ENCODE measurements at places on chromosomes 5 and 9.
A peak's percentile ranks its signal among the peaks of the same experiment; 100 is the strongest.

- no peak for DNase-seq
These were observed 327.1 kb downstream of the MTRR start for GRCh38 chr5:8196061-8196460.

DNA sequence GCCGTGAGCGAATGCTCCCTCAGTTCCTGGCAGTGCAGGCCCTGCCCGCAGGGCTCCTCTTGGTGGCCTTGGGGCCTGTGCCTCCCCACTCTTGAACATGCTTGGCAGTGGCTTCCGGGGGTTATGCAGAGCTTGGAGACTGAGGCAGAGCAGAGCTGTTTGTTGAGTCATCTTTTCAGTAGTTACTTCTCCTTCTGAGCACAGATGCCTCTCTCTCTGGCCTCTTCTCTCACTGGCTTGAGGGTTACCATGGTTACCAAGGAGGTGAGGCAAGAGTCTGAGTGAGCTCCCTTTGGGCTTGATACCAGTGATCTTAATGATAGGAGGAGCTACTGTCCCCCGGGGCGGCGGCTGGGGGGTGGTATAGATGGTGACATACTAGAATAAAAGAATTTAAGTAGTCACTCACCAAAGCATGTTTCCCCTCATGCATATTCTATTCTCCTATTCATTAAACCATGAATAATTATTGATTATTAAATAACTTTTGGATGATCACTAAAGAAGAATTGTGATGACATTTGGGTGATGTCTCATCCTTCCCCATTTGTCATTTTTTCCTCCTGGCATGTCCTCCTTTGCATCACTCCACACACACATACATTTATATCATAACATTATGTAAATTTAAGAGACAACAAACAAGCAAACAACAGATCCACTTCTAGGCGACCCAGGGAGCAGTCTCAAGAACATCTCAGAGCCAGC is 111.1 kb downstream of the ARHGAP26 start:
- peak; percentile 67 for DNase-seq

- DNase-seq: no peak
These were observed 21.5 kb downstream of the COL5A1 start for GRCh38 chr9:134663084-134663483.

- no peak for DNase-seq
These were observed 23.6 kb downstream of the TERT start for GRCh38 chr5:1270933-1271914.

- no peak for DNase-seq
These were observed 23.8 kb downstream of the TYRP1 start for GRCh38 chr9:12716823-12717600.

DNA sequence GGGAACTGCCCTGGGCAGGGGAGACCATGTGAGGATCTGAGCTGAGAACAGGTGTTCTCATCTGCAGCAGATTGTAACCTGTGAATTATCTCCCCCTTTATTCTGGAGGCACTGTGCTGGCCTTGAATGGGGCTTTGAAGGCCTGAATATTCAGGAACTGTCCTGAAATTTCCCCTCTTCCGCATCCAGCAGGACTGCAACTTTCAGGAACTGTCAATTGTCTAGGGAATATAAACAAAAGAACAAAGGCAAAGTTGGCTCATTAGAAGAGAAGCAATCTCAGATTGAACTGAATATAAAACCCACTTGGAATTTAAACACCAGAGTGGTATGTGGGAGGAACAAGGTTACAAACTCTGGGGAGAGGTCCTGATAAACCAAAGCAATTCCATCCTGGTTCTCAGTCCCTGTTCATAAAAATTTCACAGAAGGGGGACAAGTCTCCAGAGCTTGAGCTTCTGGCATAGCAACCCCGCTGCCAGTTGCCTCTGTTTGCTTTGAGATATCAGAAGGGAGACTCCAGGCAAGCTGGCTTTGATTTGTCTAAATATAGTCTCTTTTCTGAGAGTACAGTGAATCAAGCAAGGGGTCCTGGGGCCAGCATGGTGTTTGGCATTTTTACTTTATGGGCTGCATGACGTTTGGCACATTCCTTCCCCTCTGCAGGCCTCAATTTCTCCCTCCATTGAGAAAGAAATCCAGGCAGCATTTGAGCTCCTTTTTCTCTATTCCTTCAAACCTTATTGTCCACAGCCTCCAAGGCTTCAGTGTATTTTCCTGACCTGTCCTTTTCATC is 47.5 kb downstream of the ADRB2 start:
- no peak for DNase-seq

Data from NCI-H524 (cell line).